ENCODE measurements at places on chromosomes 4 and X. TPM values are rescaled to one million over a fixed set of nuclear protein-coding genes. Genes with fewer than 3 reads are reported as not detected.

The ABCG2 gene
- 2.1 TPM for total RNA-seq

The LUZP4 gene
- total RNA-seq = not detected

The FAM241A gene
- total RNA-seq = 0.62 TPM

The DCLK2 gene
- 59.4 TPM for total RNA-seq

The SGMS2 gene
- 29.4 TPM for total RNA-seq

The TSPAN7 gene
- 1.1 TPM for total RNA-seq

The MPP1 gene
- total RNA-seq = 50.5 TPM

The SPP1 gene
- total RNA-seq = 130 TPM

The MSX1 gene
- total RNA-seq = 6.0 TPM

The FAM47A gene
- total RNA-seq = not detected

The VGLL1 gene
- not detected for total RNA-seq

The ARMCX5 gene
- total RNA-seq = 10.8 TPM

The RAI2 gene
- not detected for total RNA-seq

The EGF gene
- 8.0 TPM for total RNA-seq

The SEPSECS gene
- total RNA-seq = 10.0 TPM

The ODAPH gene
- not detected for total RNA-seq

The MAGEC3 gene
- total RNA-seq = not detected

The AFF2 gene
- 0.02 TPM for total RNA-seq

The RS1 gene
- total RNA-seq = not detected

The CDX4 gene
- total RNA-seq = not detected

The TLR3 gene
- 4.4 TPM for total RNA-seq

The CXXC4 gene
- total RNA-seq = 0.48 TPM

The ADGRG2 gene
- total RNA-seq = 6.5 TPM

The IL21 gene
- total RNA-seq = not detected

The MAGED4 gene
- total RNA-seq = 6.9 TPM

The CCKAR gene
- not detected for total RNA-seq

The SHROOM3 gene
- 19.0 TPM for total RNA-seq

The MAP9 gene
- total RNA-seq = 20.9 TPM

The ETDB gene
- not detected for total RNA-seq

The KLKB1 gene
- not detected for total RNA-seq

The BMP3 gene
- total RNA-seq = not detected

The SSX4B gene
- not detected for total RNA-seq

The VEGFD gene
- not detected for total RNA-seq

The ZNF41 gene
- total RNA-seq = 6.0 TPM

The BEX1 gene
- total RNA-seq = 22.1 TPM

The CLIC2 gene
- 4.8 TPM for total RNA-seq

The JAKMIP1 gene
- total RNA-seq = 0.22 TPM

The DSPP gene
- not detected for total RNA-seq

The ELK1 gene
- 27.2 TPM for total RNA-seq

The SORCS2 gene
- 0.78 TPM for total RNA-seq
